AG09319 (cell line): ENCODE measurements at places on chromosomes 1 and 21.

- no peak for DNase-seq
Observed at GRCh38 chr1:229885568-229886495, 181.2 kb upstream of the GALNT2 start.

- no peak for DNase-seq
Observed at GRCh38 chr1:36572142-36572715, 89.5 kb upstream of the CSF3R start.

GRCh38 chr1:170704256-170704655, 40.3 kb downstream of the PRRX1 start:
- no peak for DNase-seq

GRCh38 chr1:61082311-61083012, at the start of gene NFIA:
NFIA (plus strand) TSS chr1:61082561.
- DNase-seq: no peak

DNA sequence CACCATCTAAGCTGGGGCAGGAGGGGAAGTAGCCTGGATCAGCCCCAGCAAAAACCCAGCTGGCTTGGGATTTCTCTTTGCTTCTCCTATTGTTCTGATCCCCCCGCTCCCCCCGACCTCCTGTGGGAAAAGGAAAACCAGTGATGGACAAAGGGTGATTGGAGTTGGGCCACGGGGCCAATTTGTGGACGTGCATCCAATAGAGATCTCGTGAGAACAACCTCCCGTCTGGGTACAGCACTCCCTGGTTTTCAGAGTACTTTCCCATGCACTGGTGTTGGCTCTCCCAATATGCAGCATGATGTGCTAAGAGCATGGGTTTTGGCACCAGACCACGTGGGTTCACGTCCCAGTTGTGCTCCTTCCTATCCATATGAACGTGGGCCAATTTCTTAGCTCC, 9.0 kb downstream of the BLACAT1 start:
- no peak for DNase-seq

- no peak for DNase-seq
Observed at GRCh38 chr1:207581496-207582153, 63.3 kb upstream of the CR1L start.

- DNase-seq: no peak
Observed at GRCh38 chr1:89287181-89288050, 14.8 kb upstream of the GBP5 start.

DNA sequence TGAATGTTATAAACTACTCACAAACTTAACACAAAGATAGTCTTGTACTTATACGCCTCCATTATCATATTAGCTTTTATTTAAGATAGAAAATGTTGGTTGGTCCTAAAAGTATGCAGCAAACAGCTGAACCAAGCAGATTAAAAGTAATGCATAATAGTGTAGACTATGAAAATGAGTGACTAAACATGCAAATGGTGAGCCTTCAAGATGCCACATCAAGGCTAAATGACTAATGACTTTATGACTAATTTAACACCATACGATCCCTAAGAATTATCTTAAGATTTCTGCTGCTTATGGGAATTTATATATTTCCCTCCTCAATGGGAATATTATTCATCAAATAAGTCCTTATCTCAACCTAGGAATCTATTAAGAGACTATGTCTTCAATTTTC, 4.6 kb downstream of the GPATCH2 start:
- no peak for DNase-seq

GRCh38 chr1:174352117-174352516, 95.6 kb upstream of the GPR52 start:
- DNase-seq: no peak

- no peak for DNase-seq
Observed at GRCh38 chr1:204400882-204401510, 10.6 kb downstream of the PPP1R15B start.

DNA sequence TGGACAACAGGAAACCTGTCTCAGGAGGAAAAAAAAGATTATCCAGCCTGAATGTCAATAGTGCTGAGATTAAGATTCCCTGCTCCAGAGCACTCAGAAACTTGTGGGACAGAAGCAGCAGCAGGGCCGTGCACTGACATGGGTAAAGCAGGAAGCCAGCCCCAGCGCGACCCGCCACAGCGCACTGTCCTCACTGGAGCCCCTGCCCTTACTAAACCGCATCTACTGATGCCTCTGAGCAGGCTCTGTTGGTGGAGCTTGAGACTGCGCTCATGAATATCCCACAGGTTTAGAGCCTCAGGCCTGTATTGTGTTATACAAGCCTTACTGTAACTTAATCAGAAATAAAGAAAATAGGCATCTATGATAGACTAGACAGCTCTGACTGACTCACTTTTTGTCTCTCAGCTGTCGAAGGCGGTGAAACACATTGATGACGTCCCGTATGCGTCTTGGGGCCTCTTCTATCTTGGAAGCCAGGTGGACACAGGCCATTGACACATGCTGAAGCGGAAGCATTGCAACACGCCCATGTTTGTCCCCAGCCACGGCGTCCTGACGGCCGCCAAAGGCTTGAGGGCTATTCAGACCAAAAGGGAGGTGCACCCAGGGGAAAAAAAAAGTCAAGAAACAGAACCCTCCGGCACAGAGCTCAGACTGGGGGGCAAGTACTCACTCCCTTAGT, 1.2 kb downstream of the CCNL2 start:
- DNase-seq: no peak

DNA sequence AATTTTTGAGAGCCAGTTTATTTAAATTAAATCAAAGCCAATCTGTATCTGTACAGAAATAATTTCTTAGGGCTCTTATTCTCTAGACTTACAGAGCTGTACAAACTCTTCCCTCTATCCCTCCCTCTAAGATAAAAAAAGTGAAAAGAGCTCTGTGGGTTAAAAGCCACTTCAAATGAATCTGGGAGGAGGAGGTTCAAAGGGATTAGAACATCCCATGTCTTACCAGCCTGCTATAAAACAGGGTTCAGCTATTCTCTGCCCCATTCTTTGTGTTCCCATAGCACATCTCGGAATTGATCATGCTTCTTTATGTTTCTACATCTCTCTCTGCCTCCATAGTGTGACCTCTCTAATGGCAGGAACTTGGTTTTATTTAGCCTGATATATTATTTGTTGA, 19.4 kb downstream of the KIAA0319L start:
- DNase-seq: no peak

DNA sequence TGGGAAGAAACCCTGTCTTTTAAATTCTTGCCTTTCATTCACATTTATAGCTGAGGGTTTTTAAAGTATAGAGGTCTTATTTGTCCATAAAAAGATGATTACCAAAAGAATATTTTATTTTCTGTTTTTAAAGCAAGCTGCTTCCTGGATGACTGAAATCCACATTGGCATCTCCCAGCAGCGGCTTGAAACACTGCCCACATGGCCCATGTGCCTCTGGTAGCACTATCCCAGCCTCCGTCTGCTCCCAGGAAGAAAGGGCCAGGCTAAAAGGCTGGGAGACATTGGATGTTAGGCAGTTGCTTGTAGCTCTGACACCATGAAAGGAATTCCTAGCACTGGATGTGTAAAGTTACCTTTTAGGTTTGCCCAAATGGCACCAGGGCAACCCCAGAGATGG, 169.9 kb upstream of the CACNA1E start:
- no peak for DNase-seq

- no peak for DNase-seq
Observed at GRCh38 chr1:6731905-6732304, 30.3 kb upstream of the DNAJC11 start.

DNA sequence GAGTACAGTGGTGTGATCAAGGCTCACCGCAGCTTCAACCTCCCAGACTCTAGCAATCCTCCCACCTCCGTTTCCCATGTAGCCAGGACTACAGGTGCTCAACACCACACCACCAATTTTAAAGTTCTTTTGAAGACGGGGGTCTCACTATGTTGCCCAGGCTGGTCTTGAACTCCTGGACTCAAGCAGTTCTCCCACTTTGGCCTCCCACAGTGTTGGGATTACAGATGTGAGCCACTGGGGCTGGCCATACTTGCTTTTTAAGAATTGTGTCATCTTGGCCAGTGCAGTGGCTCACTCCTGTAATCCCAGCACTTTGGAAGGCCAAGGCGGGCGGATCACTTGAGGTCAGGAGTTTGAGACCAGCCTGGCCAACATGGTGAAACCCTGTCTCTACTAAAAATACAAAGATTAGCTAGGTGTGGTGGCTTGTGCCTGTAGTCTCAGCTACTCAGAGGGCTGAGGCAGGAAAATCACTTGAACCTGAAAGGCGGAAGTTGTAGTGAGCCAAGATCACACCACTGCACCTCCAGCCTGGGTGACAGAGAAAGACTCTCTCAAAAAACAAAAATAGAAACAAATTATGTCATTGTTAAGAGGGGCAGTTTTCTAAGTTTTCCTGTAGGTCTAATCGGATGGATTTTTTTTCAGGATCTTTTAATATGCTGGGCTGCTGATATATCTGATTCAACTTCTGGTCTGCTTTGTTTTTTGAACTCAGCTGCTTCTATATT, 18.7 kb downstream of the AK4 start:
- no peak for DNase-seq

GRCh38 chr1:62689524-62689923, 1.3 kb upstream of the DOCK7 start:
- DNase-seq: no peak

- no peak for DNase-seq
Observed at GRCh38 chr1:26794391-26794790, 6.6 kb downstream of the PIGV start.

DNA sequence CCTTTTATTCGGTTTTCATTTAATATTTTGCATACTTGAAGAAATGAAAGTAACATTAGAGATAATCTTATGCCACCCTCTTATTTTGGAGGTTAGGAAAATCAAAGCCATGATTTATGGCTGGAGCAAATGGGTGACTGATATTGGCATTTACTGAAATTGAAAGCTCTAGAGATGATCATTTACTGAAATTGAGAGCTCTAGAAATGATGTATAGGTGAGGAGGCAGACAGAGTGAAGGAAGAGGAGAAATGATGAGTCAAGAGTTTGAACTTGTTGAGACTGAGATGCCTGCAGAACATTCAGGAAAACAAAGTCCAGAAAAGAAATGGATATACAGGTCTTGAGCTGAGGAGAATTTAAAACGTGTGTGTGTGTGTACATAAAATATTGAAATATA, 217.6 kb downstream of the LTN1 start:
- no peak for DNase-seq

GRCh38 chr1:62467092-62467491, 30.2 kb downstream of the USP1 start:
- no peak for DNase-seq

GRCh38 chr1:164163289-164163849, 395.6 kb upstream of the PBX1 start:
- DNase-seq: no peak

DNA sequence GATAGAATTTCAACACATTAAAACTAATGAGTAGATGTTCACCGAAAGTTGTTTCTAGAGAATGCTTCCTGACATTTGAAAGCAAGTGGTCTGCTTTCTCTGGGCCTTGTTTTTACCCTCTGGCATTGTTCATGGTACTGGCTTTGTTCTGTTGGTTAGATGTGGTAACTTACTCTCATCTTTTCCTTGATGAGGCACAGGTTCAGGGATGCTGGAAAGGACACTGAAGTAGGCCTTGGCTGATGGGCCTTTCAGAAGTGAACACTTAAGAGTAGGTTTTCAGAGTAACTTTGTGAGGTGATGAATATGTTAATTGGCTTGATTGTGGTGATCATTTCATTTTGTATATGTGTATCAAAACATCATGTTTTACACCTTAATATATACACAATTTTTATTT, 55.8 kb downstream of the DYRK1A start:
- DNase-seq: no peak

- no peak for DNase-seq
Observed at GRCh38 chr1:226978432-226979114, 38.5 kb downstream of the COQ8A start.

DNA sequence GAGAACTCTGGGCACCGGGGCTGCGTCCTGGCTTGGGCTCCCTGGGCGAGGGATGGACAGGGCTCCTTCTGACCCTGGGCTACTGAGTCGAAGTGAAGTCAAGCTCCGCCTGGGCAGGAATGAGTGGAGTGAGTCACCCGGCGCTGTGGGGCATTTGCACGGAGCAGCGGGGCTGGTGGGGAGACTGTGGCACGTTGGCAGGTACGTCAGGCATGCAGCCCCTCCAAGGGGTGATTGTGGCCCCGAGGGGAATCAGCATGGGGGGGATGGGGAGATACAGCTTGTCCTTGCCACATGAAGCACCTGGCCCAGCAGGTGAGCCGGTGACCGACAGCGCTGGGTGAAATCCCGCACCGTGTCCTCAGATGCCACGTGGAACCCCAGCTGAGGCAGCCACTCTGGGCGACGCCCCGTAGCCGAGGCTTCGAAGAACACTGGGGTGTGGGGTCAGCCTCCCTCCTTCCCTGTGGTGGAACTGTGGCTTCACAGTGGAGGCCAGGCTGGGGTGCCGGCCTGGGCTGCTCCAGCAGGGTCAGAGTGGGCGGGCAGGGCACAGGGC, 62.3 kb downstream of the COL18A1 start:
- no peak for DNase-seq

DNA sequence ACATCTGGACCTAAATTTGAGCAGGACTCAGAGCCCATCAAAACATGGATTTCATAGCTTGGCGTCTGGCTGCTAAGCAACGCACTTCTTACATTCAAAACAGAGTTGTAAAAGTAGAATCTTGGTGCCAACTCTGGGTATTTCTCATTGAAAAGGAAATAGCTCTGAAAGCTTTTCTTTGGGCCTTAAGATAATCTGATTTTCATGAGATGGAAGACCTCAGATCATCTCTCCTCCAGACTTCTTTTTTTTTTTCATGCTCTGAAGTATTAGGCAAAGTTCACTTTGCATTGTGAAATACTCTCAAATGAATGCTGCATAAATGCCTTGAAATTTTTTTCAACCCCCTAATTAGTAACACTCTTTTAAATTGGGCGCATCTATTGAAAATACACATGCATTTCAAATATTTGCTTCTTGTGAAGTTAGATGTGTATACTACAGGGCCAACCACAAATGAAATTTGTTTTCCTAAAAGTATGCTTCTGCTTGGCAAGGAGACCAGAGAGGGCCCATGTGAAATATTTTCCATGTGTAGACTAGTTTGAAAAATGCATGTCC, 4.2 kb downstream of the ADAMTS5 start:
- peak; percentile 65 for DNase-seq

GRCh38 chr1:246565751-246566127, 322 bp downstream of the TFB2M start:
- DNase-seq: no peak

DNA sequence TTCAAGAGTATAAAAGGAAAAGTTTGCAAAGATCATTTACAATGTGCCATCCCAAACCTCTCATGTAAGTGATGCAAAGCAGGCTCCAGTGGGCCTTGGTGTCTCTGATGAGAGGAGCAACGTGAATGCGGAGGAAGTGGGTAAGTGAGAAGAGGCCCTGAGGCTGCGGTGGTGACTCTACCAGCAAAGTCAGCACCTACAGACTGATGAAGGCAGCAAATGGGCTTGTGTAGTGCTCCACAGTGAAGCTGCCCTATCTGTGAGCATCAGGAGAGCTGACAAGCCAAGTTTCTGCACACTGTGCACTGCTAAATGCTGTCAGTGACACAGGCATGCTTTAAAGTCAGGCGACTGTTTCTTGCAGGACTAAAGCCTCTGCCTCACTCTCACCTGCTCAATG, 15.6 kb upstream of the RAP1A start:
- DNase-seq: no peak

GRCh38 chr1:244346972-244347618, 104.6 kb downstream of the ADSS2 start:
- DNase-seq: no peak
